Left lung (tissue), 14 donors: ENCODE measurements at places on chromosomes 3 and 15. TPM values are rescaled to one million over a fixed set of nuclear protein-coding genes. Genes with fewer than 3 reads are reported as not detected.

DNAH12 gene
- total RNA-seq = 0.61 TPM

GOLGA8K gene
- total RNA-seq = 0.90 TPM

SOX14 gene
- not detected for total RNA-seq

SRGAP3 gene
- 5.1 TPM for total RNA-seq

SERPINI1 gene
- total RNA-seq = 6.1 TPM

MED12L gene
- total RNA-seq = 0.82 TPM

GCSAM gene
- 0.20 TPM for total RNA-seq
